ENCODE measurements at places on chromosomes 12 and 14.
A peak's percentile ranks its signal among the peaks of the same experiment; 100 is the strongest.

GRCh38 chr12:45469902-45470301 lies 254.0 kb downstream of the ANO6 start:
- no peak for DNase-seq

GRCh38 chr12:90618586-90618985 lies 336.4 kb downstream of the CCER1 start:
- no peak for DNase-seq

DNA sequence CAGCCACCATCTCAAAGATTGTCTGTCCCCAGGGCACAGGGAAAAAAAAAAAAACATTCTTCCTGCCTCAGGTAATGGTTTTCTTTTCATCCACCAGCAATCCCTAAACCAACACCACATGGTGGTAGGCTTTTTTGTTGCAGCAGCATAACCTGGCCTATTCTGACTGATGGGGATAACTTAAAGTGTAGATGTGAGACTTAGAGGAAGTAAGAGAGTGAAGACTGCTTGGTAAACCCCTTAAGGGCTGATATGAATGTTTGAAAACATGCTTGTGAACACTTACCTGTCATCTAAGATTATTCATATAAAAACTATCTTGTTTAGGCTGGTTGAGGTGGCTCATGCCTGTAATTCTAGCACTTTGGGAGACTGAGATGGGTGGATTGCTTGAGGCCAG lies 130.2 kb upstream of the RAP1B start:
- peak; percentile 49 for DNase-seq

DNA sequence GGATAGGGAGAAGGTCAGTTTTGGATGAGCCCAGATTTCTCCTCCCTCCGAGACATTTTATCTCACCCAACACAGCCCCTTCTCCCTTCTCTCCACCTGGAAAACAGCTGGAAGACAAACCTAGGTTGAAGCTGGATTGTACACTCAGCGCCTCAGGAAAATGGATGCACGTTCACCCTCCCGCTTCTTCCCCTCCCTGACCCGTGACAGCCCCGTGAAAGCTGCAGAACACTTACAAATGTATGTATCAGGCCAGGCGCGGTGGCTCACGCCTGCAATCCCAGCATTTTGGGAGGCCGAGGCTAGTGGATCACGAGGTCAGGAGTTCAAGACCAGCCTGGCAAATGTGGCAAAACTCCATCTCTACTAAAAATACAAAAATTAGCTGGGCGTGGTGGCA lies 4.2 kb downstream of the RNU4-2 start:
- no peak for DNase-seq

DNA sequence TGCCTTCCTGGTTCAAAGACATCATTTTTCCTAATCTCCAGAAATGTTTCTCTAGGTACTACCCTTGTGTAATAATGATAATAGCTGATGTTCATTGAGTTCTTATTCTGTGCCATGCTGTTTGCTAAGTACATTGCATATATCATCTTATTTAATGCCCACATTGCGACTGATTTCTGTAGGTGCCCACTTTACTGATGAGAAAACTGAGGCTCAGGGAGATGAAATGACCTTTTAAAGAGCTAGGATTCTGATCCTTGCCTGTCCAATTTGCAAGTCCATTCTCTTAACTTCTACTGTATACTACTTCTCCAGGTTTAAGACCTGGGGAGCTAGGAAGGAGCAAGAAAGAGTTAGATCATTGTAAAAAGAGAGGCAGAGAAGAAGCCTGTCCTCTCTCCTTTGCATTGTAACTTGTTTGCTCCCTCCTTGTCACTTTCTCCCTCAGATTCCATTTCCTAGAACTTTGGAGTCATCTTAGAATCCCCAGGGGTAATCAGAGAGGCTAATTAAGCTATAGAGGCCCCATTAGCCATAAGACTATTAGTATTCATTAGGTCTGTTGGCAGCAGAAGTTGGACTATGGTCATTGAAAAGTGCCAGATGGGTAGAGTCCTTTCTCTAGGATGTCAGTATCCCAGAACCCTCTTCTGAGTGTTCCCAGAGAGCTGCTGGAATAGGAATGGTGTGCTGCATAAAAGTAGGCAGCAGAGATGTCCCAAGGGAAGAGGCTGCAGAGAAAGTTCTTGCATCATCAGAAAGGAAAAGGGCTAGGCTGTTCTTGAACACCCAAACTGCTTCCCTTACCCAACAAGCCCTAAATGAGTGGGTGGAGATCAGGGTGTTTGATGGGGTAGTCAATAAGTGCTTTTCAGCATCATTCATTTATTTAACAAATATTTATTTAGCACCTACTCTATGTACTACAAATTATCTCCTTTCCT lies 3.1 kb downstream of the DGKA start:
- no peak for DNase-seq

- DNase-seq = no peak
These were observed 1010.1 kb upstream of the FLRT2 start for GRCh38 chr14:84519836-84520235.

DNA sequence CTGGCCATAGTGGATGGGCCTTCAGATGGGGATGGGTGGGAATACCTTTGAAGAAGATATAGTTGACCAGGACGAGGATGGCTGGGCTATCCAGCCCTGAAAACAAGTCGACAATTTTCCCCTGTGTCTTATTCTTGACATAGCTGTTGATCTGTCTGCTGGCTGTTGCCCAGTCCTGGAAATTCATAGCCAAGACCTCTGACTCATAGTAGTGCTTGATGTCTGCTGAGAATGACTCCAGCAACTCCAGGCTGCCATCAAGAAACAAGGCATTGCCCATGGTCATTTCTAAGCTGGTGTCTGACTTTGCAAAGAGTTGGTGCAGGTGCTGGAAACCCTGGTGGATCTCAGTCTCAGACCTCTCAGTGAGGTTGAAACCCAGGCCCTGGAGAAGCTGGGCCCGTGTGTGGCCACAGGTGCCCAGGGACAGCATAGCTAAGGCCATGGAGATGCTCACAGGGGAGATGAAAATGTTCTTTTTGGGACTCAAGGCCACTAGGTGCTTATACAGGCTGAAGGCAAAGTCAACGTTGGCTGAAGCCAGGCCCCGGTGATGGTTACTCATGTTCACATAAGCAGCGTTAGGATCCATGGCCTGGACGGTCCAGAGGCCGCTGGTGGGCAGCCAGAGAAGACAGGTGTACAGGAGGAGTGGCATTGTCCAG lies 9.0 kb downstream of the SERPINA6 start:
- no peak for DNase-seq

GRCh38 chr12:89080793-89081465 lies 271.4 kb downstream of the DUSP6 start:
- no peak for DNase-seq

- no peak for DNase-seq
These were observed 4.8 kb downstream of the CRACR2A start for GRCh38 chr12:3747976-3748619.

GRCh38 chr12:103880299-103881142 lies 39.5 kb upstream of the NT5DC3 start:
- DNase-seq = no peak

GRCh38 chr12:131766382-131767107 lies 55.7 kb downstream of the SFSWAP start:
- DNase-seq = no peak

- DNase-seq = peak; percentile 23
These were observed 594 bp upstream of the CEP170B start for GRCh38 chr14:104864267-104865080.

- DNase-seq = no peak
These were observed 46.0 kb downstream of the CKB start for GRCh38 chr14:103476631-103477030.

- no peak for DNase-seq
These were observed 217.5 kb downstream of the DPY19L2 start for GRCh38 chr12:63450816-63451215.

DNA sequence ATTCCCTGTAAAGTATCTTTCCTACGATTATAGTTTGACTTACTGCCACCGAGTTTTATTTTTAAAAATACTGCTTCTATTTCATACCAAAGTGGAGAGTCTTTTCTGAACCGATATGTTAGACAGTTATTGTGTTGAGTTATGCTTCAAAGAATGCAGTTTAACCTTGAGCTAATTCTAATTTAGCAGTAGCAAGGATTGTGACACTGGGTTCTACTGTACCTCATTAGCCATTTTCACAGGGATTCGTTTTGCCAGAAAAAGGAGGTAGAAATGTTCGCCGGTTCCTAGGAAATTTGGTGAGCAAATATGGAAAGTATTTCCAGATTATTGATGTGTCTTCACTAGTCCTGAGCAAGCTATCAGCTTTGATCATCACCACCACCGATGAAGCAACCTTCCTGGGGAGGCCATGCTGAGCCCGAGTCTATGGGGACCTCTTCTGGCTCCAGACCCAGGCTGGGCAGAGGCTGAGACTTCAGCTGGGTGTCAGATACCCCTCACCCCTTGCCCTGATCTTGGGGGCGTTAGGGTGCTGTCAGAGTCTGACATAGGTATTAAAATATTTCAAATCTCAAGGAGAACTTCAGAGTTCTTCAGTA lies 13.6 kb downstream of the GLRX5 start:
- no peak for DNase-seq

- DNase-seq = no peak
These were observed 1.1 kb downstream of the IGF1 start for GRCh38 chr12:102479099-102479885.

- DNase-seq = no peak
These were observed 47.4 kb downstream of the AVPR1A start for GRCh38 chr12:63103494-63104131.

DNA sequence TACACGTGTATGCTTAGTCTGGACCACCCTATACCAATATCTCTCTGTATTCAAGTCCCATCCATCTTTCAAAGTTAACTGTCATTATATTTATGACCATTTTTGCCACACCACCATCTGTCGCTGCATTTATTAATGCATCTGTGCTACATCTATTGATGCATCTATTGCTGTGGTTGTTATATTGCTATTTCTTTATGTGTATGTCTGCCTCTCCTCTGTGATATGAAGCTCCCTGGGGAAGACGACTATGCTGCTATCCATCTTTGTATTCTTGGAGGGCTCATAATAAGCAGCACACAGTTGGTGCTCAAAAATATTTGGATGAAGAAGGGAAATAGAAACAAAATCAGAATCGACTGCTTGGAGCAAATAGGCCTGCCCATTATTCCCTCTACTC lies 357.6 kb downstream of the RPS29 start:
- no peak for DNase-seq

DNA sequence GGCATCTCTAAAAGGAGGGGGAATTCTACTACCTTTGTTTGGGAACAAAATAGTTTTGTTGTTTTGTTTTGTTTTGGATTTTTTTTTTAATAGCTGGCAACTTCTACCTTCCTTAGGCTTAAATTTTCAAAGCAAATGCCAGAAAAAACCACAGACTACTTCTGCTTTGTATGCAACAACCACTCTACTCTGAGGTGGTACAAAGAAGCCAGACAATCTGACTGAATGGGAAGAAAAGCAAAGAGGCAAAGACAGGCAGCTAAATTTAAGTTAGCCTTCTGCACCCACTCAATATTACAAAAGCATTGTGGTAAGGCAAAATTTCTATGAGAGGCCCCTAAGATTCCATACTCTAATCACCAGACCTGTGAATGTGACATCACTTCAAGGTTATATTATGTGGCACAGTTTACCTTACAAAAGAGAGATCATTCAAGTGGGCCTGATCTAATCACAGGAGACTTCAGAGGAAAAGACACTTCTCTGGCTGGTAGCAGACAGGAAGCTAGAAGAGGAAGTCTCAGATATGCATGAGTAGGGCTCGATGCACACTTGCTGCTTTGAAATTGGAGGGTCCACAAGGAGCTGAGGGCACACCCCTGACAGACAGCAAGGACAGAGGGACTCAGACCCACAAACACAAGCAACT lies 566.6 kb downstream of the RPS29 start:
- DNase-seq = no peak

DNA sequence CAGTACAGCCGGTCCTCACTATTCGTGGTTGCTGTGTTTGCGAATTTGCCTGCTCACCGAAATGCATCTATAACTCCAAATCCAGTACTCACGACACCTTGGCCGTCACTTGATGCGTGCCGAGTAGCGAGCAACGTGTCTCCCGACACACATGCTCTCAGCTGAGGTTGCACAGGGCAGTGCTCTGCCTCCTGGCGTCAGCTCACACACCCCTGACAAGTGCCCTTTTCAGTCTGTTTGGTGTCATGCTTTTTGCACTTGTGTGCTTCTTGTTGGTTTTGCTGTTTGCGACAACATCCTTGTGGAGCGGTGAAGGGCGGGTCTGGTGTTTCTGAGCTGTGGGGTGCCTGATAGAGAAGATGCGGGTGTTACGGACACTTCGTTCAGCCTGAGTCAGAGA lies 110.4 kb upstream of the RFLNA start:
- no peak for DNase-seq

DNA sequence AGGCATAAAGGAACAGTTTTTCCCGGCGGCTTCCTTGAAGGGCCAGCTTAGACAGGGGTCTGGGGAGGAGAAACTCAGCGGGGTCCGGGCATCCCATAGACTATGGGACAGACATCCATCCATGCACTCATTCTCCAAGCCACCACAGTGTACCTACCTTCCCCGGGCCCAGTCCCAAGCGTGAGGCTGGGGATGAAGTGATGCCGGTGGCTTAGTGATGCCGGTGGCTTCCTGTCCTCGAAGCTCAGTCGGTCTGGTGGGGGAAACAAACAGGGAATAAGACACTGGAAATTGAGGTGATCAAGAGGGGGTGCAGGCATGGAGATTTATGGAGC lies 421 bp downstream of the RTL1 start:
- no peak for DNase-seq

GRCh38 chr14:77014004-77014604 lies 14.4 kb downstream of the IRF2BPL start:
- no peak for DNase-seq

DNA sequence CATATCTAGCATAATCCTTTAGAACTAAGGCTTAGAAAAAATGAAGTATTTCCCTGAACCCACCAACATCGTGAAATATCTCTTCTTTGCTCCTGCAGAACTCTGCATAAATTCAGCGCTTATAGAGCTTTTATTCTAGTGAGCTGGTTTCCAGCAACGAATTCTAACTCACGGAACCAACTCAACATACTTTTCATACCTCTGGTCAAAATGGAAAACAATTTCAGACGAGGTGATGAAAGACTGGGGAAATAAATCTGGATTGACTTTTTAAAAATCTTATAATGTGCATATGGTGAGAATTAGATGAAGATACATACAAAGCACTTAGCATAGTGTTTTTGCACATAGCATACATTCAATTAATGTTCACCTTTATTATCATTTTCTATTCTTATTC lies 62.6 kb upstream of the BBS10 start:
- no peak for DNase-seq

All from activated CD4-positive, alpha-beta memory T cell treated with anti-CD3 and anti-CD28 coated beads for 36 hours (primary cell).